ENCODE measurements at places on chromosomes 13 and 19.

DNA sequence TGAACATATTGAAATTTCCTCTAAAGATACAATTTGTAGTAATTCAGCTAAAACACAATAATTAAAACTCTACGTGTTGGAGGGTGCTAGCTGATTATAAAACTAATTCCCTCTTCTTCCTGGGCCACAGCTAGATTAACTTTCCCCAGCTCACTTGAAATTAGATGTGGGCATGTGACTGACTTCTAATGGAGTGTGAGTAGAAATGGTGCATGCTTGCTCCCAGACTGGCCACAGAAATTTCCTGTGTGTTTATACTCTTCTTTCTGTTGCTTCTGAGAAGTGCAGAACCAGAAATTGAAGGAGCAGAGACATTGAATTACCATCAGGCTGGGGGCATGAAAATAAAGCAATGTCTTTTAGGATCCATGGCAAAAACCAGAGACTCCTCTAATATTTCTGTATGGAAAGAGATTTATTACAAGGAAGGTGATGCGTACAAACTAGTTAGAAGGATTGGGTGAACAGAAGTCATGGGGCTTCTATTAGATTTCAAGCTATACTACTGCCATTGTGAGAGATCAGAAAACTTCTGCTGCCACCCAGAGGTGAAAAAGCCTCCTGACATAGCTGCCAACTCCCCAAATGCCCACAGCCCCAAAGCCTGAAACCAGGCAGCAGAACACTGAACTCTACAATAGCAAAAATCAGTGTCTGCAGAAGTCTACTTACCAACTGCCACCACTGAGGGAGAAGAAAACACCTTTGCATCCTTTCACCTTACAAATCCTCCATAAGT is 379.2 kb upstream of the MIR17HG start:
- DNase-seq, result no peak

- no peak for DNase-seq
These were observed 8.0 kb downstream of the ZNF551 start for GRCh38 chr19:57689750-57690149.

- no peak for DNase-seq
These were observed 154.6 kb downstream of the FLT1 start for GRCh38 chr13:28340272-28340793.

DNA sequence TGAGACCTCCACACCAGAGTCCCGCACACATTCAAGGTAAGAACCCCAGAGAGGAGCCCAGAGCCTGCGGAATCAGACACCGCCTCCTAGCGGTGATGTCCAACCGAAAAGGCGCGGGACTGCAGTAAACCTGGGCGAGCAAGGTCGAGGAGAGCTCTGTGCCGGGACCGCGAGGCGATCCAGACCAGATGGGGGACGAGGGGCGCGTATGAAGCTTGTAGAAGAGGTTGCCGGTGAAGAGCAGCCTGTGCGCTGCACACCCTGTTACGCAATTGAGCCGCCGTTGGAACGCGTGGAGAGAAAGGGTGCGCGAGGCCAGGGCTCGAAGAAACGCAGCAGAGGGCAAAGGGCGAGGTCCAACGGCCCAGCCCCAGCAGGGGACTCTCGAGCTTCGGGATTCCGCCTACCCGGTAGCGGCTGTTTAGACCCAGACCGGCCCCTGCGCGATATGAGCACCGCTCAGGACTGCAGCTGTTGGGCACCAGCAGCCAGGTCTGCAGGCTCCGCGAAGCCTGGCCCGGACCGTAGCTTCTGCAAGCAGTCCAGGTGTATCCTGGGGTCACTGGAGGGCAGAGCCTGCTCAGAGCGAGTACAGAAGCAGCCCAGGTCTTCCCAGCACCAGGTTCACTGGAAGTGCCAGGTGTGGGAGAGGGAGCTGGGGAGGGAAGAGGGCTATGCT is 65.9 kb upstream of the ZNF599 start:
- peak; percentile 40 for DNase-seq

DNA sequence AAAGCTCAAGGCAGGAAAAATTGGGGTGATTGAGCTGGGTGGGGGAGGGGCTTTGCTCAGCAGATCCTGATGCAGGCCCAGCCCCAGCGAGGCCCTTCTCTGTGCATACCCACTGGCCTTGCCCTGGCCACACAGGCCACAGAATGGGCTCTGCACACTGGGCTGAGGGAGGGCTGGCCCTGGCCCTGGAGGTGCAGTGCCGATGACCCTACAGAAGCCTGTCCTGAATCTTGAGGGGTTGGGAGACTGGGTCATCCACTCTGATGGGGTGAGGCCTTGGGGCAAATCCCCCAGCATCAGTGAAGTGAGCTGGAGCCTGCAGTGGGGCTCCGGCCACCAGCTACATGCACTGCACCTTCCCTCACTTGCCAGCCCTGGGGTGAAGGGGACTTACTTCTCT is 153.1 kb downstream of the URI1 start:
- no peak for DNase-seq

GRCh38 chr19:45591004-45591637 is 6.5 kb upstream of the OPA3 start:
- peak; percentile 27 for DNase-seq

GRCh38 chr19:50832666-50833065 is 708 bp downstream of the KLK15 start:
- no peak for DNase-seq

DNA sequence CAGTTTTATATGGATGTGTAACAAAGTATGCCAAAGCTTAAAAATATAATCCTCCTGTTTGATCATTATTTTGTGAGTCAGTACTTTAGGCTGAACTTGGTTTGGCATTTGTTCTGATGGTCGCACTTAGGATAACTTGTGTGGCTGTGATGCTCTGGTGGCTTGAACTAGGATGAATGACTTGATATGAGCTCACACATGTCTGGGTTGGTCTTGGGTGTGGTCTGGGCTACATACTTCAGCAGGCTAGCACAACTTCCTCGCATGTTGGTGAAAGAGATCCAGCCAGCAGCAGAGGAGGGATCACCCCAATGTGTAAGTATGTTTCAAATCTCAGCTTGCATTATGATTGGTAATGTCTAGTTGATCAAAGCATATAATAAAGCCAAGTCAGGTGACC is 969.1 kb upstream of the PCDH9 start:
- DNase-seq, result no peak

- DNase-seq, result no peak
These were observed 9.8 kb downstream of the JOSD2 start for GRCh38 chr19:50501186-50501567.

DNA sequence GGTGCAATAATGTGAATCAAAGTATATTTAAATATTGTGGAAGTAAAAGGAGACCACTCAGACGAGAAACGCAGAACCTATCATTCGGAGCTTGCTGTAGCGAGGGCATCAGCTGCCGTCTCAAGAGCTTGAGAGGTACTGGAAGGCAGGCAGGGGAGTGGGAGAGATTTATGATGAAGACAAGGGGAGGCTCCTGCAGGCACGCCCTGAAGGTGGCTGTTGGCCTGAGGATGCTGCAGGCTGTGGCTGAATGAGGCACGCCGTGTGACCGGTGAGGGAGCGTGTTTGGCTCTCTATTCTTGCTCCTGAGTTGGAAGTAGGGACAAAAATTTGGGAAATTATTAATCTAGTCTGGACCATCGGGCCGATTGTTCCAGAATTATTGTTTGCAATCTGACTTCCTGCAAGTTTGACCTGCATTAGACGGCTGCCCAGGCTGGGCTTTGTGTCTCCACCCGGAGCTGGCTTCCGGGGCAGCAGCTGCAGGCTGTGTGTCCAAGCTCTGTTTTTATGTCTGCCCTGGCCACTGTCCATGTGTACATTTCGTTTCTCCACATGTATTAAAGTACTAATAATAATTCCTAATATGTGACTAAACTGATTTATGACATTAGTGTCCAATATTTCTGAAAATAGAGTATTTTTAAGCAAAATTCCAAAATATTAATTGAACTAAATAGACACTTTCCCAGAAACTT is 91.1 kb upstream of the ANKRD10 start:
- no peak for DNase-seq

DNA sequence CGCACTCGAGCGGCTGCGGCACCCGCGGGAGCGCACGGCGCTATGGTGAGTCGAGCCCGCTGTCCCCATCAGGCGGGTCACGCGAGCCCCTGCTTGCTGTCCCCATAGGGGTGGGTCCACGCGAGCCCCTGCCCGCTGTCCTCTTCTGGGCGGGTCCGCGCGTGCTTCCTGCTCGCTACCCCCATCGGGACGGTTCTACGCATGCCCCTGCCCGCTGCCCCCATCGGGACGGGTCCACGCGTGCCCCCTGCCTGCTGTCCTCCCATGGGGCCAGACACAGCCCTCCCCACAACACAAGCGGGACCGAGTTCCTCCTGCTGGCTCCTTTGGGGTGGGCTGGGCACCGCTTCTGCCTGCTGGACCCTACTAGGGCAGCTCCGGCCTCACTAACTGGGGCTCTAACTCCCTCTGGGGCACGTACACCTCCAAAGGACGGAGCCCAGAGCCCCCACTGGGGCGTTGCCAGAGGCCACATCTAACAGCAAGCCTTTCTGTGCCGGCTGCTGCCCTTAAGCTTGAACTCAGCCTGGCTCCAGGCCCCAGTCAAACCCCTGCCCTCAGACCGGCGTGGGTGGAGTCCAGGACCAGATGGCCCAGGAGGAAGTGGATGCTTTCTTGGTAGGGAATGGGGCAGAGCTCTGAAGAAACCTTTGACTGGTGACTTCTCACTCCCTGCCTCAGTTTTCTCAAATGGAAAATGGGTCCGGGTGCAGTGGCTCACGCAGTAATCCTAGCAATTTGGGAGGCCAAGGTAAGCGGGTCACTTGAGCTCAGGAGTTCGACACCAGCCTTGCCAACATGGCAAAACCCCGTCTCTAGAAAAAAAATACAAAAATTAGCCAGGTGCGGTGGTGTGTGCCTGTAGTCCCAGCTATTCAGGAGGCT is 722 bp downstream of the COLGALT1 start:
- no peak for DNase-seq

- DNase-seq, result no peak
These were observed 42.0 kb downstream of the MRPL57 start for GRCh38 chr13:21218351-21219035.

DNA sequence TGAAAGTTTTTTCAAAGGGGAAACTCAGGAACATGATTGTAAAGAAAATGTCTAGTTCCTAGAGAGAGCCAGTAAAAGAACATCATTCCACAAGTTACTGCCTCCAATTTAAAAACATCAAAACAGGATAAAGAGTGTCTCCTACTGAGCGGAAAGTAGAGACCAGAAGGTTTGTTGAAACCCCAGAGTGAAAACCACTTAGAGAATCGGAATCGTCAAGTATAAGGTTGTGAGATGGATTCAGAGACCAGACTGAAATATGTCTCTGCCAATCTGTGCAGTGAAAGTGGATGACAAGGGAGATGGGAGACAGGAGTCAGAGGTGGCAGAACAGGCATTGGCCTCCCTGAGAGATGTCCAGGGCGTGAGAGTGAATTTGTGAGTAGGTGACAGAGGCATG is 133.4 kb downstream of the GPC6 start:
- DNase-seq, result no peak

DNA sequence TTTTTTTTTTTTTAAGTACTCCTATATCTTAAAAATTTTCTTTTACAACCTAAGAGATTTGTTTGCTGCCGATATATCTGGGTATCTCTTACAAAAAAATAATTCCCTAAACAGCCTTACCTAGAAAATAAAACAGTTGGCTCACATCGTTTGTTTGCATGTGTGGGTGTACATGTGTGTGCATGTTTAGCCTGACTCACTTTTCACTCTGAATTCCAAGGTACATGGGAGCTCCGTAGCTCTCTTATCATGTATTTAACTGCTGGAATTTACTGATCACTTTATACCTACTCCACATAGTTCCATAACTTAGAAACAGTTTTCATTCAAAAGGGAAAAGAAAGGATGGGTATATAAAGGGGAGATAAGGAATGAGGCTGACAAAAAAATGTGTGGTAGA is 616.5 kb downstream of the GPC6 start:
- DNase-seq, result no peak

GRCh38 chr19:8815780-8816179 is 16.3 kb downstream of the ZNF558 start:
- DNase-seq, result no peak

- DNase-seq, result no peak
These were observed 19.5 kb downstream of the CHERP start for GRCh38 chr19:16522559-16523377.

- DNase-seq, result no peak
These were observed 426.4 kb downstream of the SLITRK5 start for GRCh38 chr13:88097541-88097940.

- no peak for DNase-seq
These were observed 9.5 kb upstream of the TSPAN16 start for GRCh38 chr19:11286312-11286974.

DNA sequence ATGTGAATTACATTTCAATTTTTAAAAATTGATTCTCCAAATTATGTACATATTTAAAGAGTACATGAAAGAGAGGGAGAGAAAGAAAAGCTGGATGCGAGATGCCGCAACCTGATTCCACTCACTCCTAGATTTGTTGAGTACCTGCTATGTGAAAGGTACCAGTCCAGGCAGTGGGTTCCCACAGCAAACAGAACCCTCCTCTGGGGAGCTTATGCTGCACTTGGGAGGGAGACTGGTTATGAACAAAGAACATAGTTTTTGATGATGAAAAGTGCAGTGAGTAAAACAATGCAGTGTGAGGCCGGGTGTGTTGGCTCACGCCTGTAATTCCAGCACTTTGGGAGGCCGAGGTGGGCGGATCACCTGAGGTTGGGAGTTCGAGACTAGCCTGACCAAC is 43.4 kb downstream of the ACTN4 start:
- DNase-seq, result no peak

DNA sequence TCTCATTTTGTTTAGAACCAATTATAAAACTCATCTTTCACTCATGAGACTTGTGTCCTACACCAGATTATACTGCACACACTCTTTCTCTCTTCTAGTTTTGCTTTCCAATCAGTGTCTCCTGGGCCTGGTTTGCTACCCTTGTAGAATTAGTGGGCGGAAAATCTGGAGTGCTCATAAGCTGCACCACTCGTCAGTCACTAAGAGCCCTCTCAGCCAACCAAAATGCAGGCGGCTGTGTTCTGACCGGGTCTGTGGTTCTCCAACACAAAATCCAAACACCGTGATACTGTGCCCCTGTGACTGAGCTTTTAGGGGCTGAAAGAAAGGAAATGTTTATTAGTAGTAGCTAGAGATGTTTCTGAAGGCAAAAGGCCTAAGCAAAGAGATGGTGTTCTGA is 83.7 kb upstream of the OBI1 start:
- no peak for DNase-seq

DNA sequence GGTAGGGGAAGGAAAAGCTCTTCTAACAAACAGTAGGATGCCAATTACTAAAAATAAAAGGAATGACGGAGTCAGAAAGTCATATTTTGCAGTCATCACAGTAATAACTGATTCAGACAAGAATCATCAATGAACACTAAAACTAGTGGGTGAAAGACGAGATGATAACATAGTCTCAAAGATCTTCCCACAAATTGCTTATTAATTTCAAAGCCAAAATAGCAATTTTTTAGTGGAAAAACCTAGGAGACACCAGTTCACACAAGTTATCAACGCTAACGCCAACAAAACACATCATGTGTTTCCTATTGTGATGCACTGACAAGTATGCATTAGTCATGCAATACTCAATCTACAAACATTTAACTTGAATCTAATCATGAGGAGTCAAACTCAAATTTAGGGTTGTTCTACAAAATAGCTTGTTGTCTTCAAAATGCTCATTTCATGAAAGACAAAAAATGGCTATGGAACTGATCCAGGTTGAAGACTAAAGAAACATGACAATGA is 18.6 kb downstream of the ZNF233 start:
- DNase-seq, result no peak

GRCh38 chr19:36244066-36244465 is 29.2 kb downstream of the ZNF146 start:
- no peak for DNase-seq
